Right atrium auricular region (tissue), 2 donors: ENCODE measurements at places on chromosomes 5 and 9. TPM values are rescaled to one million over a fixed set of nuclear protein-coding genes. Genes with fewer than 3 reads are reported as not detected.

The CAMK2A gene
- total RNA-seq: 4.9 TPM

The MORN5 gene
- not detected for total RNA-seq

The SPAG8 gene
- 4.1 TPM for total RNA-seq

The CDC37L1 gene
- 44.9 TPM for total RNA-seq

The DYNC2I2 gene
- total RNA-seq: 23.1 TPM

The TAF11L12 gene
- not detected for total RNA-seq

The PRR7 gene
- total RNA-seq: 1.1 TPM

The GRAMD2B gene
- 41.1 TPM for total RNA-seq

The NRG2 gene
- 1.9 TPM for total RNA-seq

The SGTB gene
- total RNA-seq: 6.8 TPM

The ECM2 gene
- 7.3 TPM for total RNA-seq

The ACOT12 gene
- total RNA-seq: not detected

The AFF4 gene
- 36.8 TPM for total RNA-seq

The UQCRQ gene
- 335 TPM for total RNA-seq

- no peaks in the 10 kb centered on the region for H3K27me3 ChIP-seq
- no peak overlapping the region for H3K4me3 ChIP-seq
- DNase-seq: peak; percentile 60
- peaks cover 12% of the 10 kb centered on the region for H3K4me1 ChIP-seq
- no peaks in the 10 kb centered on the region for H3K36me3 ChIP-seq
- peak overlapping the region; percentile 50 for H3K27ac ChIP-seq
Observed at GRCh38 chr9:12784461-12785259, 9.8 kb downstream of the LURAP1L start.

DNA sequence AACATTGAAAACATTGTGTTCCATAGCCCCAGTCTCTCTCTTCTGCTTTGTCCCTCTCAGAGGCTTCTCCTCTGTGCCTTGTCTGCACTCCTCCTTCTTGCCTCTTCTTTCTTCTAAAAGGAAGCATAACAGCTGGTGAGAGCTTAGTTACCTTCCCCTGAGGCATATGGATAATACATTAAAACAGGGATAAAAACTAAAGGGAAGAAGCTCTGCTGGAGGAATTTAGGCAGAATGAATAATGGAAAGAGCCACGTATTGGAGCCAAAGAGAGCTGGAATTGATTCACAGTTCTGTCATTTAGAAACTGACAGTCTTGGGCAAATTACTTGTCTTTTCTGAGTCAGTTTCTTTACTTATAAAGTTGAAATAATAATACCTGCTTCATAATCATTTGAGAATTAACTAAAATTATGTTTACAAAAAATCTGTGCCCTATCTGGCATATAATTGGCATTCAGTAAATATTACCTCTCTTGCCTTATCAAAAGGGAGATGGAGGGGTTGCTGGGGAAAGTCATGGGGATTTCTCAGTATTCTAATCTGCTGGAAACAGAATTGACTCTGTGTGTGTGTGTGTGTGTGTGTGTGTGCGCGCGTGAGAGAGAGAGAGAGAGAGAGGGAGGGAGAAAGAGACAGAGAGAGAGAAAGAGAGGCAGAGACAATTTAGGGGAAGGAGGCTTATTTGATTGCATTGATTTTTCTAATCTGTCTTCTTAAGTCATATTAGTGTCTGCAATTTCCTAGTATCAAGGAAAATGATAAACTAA is 20.2 kb downstream of the ZNF474 start:
- H3K4me3 ChIP-seq: no peak overlapping the region
- no peak for DNase-seq
- no peaks in the 10 kb centered on the region for H3K27me3 ChIP-seq
- H3K27ac ChIP-seq: no peak overlapping the region
- no peaks in the 10 kb centered on the region for H3K36me3 ChIP-seq
- H3K4me1 ChIP-seq: no peaks in the 10 kb centered on the region

- no peaks in the 10 kb centered on the region for H3K27me3 ChIP-seq
- H3K4me1 ChIP-seq: no peaks in the 10 kb centered on the region
- DNase-seq: no peak
Observed at GRCh38 chr5:174454464-174454863, 269.9 kb upstream of the MSX2 start.

GRCh38 chr5:89292487-89292886 is 409.5 kb upstream of the MEF2C start:
- DNase-seq: no peak
- H3K4me1 ChIP-seq: no peaks in the 10 kb centered on the region
- H3K27me3 ChIP-seq: no peaks in the 10 kb centered on the region
- no peak overlapping the region for H3K4me3 ChIP-seq
- no peaks in the 10 kb centered on the region for H3K36me3 ChIP-seq

DNA sequence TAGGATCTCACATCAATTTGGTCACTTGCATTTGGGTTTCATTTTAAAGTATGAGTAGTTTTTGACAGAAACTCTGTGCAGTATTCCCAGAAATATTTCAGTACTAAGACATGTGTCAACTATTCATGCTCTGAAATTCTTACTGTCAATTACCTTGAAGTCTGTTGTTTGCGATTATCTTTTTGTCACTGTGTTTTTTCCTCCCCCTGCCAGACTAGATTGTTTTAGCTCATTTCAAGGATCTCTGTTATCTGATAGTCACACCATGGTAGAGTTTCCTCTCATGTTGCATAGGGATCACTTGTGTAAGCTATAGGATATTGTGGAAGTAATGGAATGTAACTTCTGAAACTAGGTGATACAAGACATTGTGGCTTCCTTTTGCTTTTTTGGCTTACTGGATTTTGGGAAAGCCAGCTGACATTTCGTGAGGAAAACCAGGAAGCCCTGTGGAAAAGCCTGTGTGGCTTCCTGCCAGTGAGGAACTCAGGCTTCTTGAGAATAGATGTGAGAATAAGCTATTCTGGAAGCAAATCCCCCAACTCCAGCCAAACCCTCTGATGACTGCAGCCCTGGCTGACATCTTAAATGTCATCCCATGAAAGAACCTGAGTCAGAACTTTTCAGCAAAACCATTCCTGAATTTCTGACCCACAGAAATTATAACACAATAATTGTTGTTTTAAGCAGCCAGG is 122.2 kb downstream of the FGF10 start:
- no peaks in the 10 kb centered on the region for H3K27me3 ChIP-seq
- DNase-seq: no peak
- no peak overlapping the region for H3K27ac ChIP-seq

- H3K27me3 ChIP-seq: no peaks in the 10 kb centered on the region
- no peak for DNase-seq
- no peak overlapping the region for H3K4me3 ChIP-seq
- no peak overlapping the region for H3K27ac ChIP-seq
- H3K36me3 ChIP-seq: no peaks in the 10 kb centered on the region
Observed at GRCh38 chr5:125603321-125603720, 819.9 kb upstream of the GRAMD2B start.

GRCh38 chr9:37486616-37487548 is 1.1 kb downstream of the POLR1E start:
- peak; percentile 80 for DNase-seq
- H3K36me3 ChIP-seq: peaks cover 27% of the 10 kb centered on the region
- H3K27me3 ChIP-seq: no peaks in the 10 kb centered on the region
- peak overlapping the region; percentile 73 for H3K4me3 ChIP-seq
- H3K4me1 ChIP-seq: no peaks in the 10 kb centered on the region

GRCh38 chr9:92100237-92100911 is 14.8 kb downstream of the SPTLC1 start:
- H3K36me3 ChIP-seq: peaks cover 13% of the 10 kb centered on the region
- H3K27me3 ChIP-seq: no peaks in the 10 kb centered on the region
- no peaks in the 10 kb centered on the region for H3K4me1 ChIP-seq

GRCh38 chr9:15469406-15469805 is 41.4 kb downstream of the PSIP1 start:
- H3K36me3 ChIP-seq: peaks cover 34% of the 10 kb centered on the region
- no peaks in the 10 kb centered on the region for H3K27me3 ChIP-seq
- H3K4me3 ChIP-seq: no peak overlapping the region
- DNase-seq: no peak
- no peaks in the 10 kb centered on the region for H3K4me1 ChIP-seq

GRCh38 chr9:99509900-99510535 is 287.9 kb downstream of the SEC61B start:
- H3K4me3 ChIP-seq: no peak overlapping the region
- H3K4me1 ChIP-seq: peaks cover 3% of the 10 kb centered on the region
- no peak for DNase-seq
- no peaks in the 10 kb centered on the region for H3K36me3 ChIP-seq
- H3K27ac ChIP-seq: no peak overlapping the region
- no peaks in the 10 kb centered on the region for H3K27me3 ChIP-seq

- no peak overlapping the region for H3K4me3 ChIP-seq
- peaks cover 60% of the 10 kb centered on the region for H3K4me1 ChIP-seq
- H3K36me3 ChIP-seq: no peaks in the 10 kb centered on the region
- no peaks in the 10 kb centered on the region for H3K27me3 ChIP-seq
Observed at GRCh38 chr9:94950579-94951323, 224.3 kb downstream of the AOPEP start.

DNA sequence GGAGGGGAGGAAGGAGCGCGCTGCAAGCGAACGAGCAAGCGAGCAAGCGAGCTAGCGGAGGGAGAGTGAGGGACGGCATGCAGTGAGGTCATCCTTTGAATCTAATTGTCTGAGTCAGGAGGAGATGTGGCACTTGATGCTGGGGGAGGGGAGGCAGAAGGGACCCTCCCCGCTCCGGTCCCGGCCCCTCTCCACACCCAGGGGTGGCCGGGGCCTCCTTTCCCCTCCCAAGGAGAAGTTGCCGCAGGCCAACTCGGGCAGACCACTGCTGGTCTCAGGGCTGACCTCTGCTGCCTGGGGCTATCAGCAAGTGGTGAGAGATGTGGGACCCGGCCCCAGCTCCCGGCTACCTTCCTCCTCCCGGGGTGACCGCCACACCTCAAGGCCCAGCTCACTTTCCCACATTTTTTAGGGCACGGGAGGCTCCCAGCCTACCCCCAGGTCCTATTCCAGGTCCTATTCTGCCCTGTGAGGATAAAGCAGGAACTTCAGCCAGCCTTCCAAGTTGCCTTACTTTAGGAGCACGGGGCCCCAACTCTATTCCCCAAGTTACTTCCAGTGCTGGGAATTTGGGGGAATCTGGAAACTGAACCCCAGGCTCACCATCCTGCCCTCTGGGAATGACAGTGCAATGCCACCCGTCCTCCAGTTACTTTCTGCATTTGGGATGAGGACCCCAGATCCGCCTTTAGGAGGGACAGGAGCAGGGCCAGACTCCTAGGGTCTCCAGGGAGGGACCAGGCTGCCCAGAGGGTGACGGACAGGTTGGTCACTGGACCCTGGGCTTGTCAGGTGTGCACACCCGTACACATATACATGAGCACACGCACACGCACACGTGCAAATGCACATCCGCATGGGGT is 11.1 kb downstream of the CNTFR start:
- peak overlapping the region; percentile 23 for H3K27ac ChIP-seq
- peak overlapping the region; percentile 48 for H3K4me3 ChIP-seq
- H3K27me3 ChIP-seq: no peaks in the 10 kb centered on the region
- no peak for DNase-seq
- peaks cover 33% of the 10 kb centered on the region for H3K4me1 ChIP-seq

GRCh38 chr5:38316544-38317224 is 58.3 kb downstream of the EGFLAM start:
- no peak for DNase-seq
- H3K27me3 ChIP-seq: no peaks in the 10 kb centered on the region
- H3K4me3 ChIP-seq: no peak overlapping the region
- no peaks in the 10 kb centered on the region for H3K4me1 ChIP-seq
- no peak overlapping the region for H3K27ac ChIP-seq
- H3K36me3 ChIP-seq: no peaks in the 10 kb centered on the region

DNA sequence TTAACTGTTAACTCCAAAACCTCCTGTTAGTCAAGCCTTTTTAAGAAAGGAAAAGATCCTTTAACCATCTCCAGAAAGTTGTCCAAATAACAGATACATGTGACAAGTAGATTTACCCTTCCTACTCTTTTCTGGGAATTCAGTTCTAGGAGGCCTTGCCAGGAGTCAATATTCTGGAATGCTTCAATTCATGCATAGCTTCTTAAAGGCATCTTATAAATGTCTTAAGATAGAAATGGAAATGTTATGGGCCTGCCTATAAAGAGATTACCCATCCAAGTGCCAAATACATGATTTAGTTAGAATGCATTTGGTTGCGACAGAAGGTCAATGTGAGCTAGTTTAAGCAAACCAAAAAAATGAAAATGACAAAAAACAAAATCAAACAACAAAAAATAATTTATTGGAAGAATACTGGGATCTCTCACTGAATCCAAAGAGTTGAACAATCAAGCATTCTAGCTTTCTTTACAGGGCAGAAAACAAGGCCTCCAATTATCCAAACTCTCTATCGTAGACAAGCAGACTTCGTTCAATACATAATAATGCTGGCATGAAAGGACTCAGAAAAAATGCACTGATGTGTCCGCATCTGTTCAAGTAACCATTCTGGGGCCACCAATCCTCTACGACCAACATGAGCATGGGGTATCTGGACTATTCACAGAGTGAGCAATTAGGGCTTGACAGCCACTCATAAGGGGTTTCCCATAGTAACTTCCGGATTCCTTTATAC is 188.6 kb downstream of the CTNND2 start:
- H3K36me3 ChIP-seq: no peaks in the 10 kb centered on the region
- H3K27ac ChIP-seq: no peak overlapping the region
- no peaks in the 10 kb centered on the region for H3K4me1 ChIP-seq

DNA sequence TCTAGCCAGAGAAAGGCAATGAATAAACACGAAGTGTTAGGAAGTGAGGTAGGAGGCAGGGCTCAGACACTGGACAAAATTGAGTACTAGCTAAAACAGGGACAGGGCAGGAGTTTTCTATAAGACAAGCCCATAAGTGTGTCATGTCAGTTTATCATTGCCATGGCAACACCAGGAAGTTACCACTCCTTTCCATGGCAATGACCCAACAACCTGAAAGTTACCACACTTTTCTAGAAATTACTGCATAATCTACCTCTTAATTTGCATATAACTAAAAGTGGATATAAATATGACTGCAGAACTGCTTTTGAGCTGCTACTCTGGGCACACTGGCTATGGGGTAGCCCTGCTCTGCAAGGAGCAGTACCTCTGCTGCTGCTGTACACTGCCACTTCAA is 442.5 kb upstream of the COX7C start:
- H3K27ac ChIP-seq: no peak overlapping the region
- no peaks in the 10 kb centered on the region for H3K4me1 ChIP-seq
- no peak overlapping the region for H3K4me3 ChIP-seq
- no peak for DNase-seq
- H3K27me3 ChIP-seq: no peaks in the 10 kb centered on the region

DNA sequence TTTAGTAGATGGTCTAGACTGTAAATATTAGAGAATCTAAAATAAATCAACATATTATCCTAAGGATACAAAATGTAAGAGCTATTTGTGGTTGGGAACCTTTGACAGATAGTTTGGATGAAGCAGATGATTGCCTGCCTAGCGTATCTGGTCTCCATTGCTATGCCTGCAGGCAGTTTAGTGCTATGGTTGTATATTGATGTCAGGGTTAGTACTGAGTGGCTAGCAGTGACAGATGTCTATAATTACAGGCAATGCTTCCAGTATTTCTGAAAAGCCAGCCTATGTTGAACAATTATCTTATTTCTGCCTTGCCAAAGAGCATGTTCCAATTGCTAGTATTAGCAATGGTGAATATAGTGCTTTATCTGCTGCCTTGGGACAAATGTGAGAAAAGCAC is 151.3 kb upstream of the TLX3 start:
- no peak overlapping the region for H3K27ac ChIP-seq
- no peaks in the 10 kb centered on the region for H3K27me3 ChIP-seq
- no peak for DNase-seq
- H3K4me1 ChIP-seq: no peaks in the 10 kb centered on the region
- H3K36me3 ChIP-seq: no peaks in the 10 kb centered on the region
